ENCODE measurements at places on chromosomes 7 and 10.
A peak's percentile ranks its signal among the peaks of the same experiment; 100 is the strongest.

GRCh38 chr7:28575241-28575643 is 162.9 kb downstream of the CREB5 start:
- no peak for DNase-seq

GRCh38 chr10:11535346-11535959 is 76.0 kb downstream of the USP6NL start:
- DNase-seq, result no peak

DNA sequence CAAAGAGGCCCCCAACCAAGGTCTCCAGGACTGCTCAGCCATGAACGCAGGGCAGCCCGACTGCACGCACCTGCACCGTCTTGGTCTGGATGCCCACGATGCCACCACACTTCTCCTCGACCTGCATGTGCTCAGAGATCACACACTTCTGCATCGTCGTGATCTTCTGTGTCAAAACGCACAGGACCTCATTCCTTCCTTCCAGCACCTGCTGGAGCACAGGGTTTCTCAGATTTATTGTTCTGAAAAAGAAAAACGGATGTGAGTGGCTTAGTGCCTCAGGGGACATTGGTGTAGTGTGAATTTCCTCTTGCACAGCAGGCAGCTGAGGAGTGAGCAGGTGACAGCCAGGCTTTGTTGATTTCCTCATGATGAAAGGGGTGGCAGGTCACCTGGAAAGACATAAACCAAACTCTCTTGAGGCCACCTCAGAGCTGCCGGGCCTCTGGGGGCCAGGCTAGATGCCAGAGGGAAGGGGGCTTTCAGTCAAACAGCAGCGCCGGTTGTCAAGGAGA is 38.2 kb downstream of the GSDME start:
- no peak for DNase-seq

DNA sequence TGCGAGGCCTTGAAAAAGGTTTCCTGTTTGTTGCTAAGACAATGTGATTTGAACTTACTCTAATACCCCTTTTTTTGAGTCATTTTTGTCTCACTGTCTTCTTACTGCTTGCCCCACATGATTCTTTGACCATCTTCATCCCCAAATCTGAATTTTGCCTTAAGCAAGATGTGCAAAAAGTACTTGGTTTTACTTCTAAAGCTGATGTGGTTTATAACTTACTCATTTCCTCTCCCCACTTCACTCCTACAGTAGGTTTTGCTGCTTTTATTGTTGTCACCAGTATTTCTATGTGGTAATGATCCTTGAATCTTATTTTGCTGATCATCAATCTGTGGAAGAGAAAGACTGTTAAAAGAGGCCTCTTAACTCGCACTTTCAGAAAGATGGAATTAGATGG is 396.4 kb downstream of the SDK1 start:
- DNase-seq, result no peak

- no peak for DNase-seq
These were observed 30.9 kb downstream of the CRCP start for GRCh38 chr7:66145400-66146104.

DNA sequence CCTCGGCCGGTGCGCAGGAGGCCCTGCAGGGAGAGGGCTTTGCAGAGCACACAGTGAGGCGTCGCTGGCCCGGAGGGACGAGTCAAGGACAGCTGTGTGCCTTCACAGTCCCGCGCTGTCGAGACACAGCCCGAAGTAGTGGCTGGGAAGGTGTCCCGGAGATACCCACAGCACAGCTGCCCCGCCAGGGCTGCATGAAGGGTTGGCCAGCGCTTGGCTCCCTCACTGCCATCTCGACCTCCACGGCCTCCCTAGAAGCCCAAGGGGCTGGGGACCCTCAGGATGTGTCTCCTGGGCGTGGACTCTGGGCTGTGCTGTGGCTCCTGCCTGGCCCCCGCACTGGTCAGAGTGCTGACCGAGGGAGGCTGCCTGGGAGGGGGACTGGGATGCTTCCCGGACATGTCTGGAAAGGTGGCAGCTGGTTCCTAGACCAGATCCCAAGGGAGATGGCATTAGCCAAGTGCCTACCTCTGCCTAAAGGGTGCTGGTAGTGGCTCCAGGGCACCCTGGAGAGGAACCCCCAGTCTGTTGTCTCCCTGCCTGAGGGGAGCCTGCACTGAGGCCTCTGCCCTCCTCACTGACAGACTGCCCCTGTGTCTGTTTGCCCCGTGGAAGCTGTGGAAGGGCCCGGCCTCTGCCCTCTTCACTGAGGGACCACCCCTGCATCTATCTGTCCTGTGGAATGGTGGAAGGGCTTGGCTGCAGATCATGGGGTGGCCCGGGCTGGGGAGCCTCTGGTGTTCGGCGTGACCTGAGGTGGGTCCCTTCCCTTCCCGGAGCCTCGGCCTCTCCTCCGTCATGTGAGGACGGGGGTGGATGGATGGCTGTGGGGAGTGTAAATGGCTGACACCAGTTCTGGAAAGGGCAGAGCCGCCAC is 5.8 kb downstream of the ELFN1 start:
- no peak for DNase-seq

GRCh38 chr7:105827151-105827875 is 49.1 kb downstream of the ATXN7L1 start:
- DNase-seq, result no peak

DNA sequence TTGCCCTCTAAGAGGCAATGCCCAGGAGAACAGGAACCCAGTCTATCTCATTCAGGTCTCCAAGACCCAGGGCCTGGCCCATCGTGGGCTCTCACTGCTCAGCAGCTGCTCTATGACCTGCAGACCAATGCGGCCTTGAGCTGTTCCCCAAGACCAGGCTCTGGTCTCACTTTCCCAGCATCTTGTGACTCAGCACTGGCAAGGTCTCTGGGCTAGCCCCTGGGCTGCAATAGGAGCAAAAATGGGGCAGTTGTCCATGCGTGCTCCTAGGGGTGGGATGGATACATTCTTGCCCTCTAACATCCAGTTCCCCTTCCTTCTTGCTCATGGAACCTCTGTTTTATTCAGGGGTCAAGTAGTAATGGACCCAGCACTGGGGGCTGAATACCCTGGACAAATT is 13.5 kb downstream of the GCK start:
- DNase-seq, result no peak

- no peak for DNase-seq
These were observed 38.8 kb downstream of the CCNJ start for GRCh38 chr10:96082153-96082552.

DNA sequence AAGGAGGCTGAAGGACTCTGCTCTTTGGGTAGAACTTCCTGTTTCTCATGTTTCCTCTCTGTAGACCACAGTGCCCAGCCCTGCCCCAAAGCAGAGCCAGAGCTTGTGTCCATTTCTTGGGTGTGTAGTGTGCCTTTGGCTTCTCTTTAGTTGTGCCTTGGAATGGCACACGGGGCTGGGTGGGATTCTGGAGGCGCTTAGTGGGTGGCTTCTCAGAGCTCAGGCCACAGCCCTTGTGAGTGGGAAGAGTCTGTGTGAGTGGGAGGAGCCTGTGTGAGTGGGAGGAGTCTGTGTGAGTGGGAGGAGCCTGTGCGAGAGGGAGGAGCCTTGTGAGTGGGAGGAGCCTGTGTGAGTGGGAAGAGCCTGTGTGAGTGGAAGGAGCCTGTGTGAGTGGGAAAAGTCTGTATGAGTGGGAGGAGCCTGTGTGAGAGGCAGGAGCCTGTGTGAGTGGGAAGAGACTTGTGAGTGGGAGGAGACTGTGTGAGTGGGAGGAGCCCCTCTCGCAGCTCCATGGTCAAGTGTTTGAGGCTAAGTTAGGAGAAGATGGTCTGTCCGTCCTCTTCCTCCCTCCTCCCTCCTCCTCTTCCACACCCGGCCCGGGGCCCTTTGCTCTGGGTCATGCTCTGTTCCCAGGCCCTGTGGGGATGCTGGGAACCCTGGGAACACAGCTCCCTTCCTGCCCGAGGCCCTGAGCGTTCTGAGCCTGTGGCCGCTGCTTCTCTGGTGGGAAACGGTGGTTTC is 153.0 kb downstream of the GRK5 start:
- DNase-seq, result no peak

GRCh38 chr7:64621656-64622055 is 44.3 kb upstream of the ZNF107 start:
- DNase-seq, result no peak

GRCh38 chr7:129188372-129188891 is at the start of gene SMO:
SMO (plus strand) TSS chr7:129188633; CDS start chr7:129189152, 519 bp downstream.
- peak; percentile 58 for DNase-seq
